ENCODE measurements at places on chromosomes 12 and 14. TPM values are rescaled to one million over a fixed set of nuclear protein-coding genes. Genes with fewer than 3 reads are reported as not detected.

- DNase-seq, result no peak
Measured at GRCh38 chr12:57128519-57129247, 400 bp downstream of the LRP1 start.

GRCh38 chr12:29743801-29744200 lies 39.9 kb downstream of the TMTC1 start:
- DNase-seq, result no peak

GRCh38 chr12:101935890-101936746 lies 58.7 kb downstream of the DRAM1 start:
- no peak for DNase-seq

Gene ANKRD13A
- total RNA-seq, result 64.8 TPM

Gene MARK3
- total RNA-seq, result 121 TPM
